Fibroblast of skin of left biceps (primary cell): ENCODE measurements at places on chromosomes 16 and 17.

- DNase-seq = no peak
These were observed 117.6 kb upstream of the HAS3 start for GRCh38 chr16:68987734-68988457.

GRCh38 chr16:86601356-86601755 is 23.0 kb downstream of the FOXL1 start:
- DNase-seq = no peak

DNA sequence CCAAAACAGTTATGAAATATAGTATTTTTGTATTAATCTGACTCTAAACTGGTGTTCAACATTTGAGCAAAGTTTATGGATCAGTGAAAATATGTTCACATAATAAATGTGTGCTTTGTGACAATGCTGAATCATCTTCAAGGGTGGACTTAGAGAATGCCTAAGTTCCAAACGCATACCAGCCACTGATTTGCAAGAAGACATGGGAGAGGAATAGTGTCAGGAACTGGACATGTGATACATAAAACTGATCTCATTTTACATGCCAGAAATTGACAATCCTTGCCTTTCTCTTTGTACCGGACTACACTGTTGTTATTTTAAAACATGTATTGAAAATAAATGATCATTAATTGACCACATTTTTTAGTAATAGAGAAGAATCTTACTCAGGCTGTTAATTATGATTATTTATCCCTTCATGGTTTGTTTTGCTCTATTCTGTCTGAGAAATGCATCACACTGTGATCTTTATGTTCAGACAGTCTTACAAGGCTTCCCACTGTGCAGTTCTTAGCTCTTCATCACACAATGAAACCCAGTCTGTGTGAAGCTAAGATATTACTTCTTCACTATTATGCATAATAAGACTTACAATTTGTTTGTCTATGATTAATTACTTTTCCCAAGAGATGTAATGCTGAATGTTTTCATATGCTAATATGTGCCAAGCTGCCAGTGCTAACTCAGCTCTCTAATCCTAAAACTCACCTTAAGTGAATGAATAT is 1180.6 kb upstream of the CDH8 start:
- no peak for DNase-seq

- DNase-seq = no peak
These were observed 13.5 kb downstream of the SPECC1 start for GRCh38 chr17:20022701-20023100.

GRCh38 chr17:3907483-3908216 is 8.6 kb downstream of the P2RX1 start:
- DNase-seq = no peak

DNA sequence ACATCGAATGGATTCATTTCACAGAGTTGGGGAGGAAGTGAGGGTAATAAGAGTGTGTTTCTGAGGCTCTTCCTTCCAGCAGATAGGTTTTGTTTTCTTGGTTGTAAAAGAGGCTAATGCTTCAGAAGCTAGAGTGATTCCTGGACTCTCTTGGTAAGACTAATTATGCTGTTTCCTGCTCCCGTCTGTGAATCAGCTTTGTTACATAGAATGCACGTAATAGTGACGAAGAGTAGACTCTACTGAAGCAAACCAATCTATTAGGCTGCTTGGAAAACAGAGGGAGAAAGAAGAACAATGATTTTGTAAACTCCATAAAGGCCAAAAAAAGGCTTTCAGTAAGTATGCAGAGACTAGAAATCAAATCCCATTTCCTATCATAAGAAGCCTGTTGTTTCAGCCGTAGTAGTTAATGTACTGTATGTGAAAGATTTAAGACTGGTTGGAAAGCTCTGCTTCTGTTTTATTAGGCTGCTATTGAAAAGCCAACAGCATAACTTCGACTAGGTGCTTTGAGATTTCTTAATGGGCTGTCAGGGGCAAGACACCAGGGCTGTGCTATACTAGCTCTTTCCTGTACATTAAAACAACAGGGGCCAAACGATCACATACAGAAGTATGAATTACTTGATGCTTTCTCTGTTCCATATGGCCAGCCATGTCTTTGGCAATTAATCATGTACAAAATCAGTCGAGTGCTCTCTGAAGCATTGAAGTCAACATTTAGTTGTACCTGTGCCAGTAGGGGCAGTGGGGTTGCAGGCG is 219.0 kb downstream of the FTO start:
- DNase-seq = no peak

GRCh38 chr17:3739422-3740124 is 15.9 kb downstream of the HASPIN start:
- no peak for DNase-seq

DNA sequence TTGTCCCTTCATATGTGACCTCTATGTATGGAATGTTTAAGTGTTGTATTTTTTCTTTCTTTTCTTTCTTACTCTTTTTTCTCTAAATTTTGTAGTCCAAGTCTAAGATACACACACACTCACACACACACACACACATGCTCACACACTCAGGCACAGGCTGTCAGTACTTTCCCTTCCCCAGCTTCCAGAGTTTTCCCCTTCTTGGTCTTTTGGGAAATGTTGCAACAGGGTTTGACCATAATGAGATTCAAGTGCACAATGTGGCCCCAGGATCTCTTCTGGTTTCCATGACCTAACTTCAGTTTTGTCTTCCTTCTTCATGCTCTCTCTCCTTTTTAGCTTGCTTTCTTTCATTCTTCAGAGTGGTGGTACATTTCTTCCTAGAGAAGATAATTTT is 289.8 kb upstream of the FOXF1 start:
- no peak for DNase-seq

- peak; percentile 82 for DNase-seq
These were observed 14.3 kb downstream of the CMTM3 start for GRCh38 chr16:66618588-66619375.

GRCh38 chr17:66939461-66940114 is 24.9 kb upstream of the CACNG4 start:
- no peak for DNase-seq

GRCh38 chr17:48814504-48814903 is 2.5 kb downstream of the TTLL6 start:
- DNase-seq = no peak

DNA sequence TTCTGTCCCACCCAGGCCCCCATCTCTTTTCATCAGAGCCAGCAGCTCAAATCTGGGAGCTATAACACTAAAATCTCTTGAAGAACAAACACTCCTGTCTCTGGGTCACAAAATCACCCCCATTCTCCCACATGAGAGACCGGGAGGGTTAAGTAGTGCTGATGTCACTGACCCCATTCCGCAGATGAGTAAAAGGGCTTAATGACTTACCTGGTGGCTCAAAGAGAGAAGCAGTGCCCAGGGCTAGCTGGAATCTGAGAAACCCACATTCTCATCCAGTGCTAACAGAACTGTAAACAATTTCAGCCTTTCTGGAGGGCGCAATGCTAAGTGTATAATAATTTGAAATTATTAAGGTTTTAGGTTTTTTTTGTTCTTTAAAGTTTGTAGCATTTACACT is 26.3 kb upstream of the LHX1 start:
- DNase-seq = no peak

DNA sequence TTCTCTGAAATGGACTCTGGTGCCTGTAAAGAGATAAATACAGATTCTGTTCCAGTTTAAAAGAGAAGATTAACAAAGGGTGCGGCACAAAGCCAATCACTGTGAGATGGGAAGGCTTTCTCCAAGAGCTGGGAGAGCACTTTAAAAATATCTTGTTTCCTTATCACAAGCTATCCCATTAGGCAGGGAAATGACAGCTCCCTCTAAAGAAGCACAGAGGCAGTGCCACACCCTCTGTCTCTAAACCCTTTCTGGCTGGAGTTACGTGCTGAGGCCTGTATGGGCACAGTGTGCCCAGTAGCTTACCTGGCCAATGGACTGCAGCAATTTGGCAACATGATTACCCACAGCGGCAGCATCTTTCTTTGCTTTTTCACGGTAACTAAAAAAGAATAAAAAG is 9.0 kb upstream of the TERB1 start:
- DNase-seq = no peak

DNA sequence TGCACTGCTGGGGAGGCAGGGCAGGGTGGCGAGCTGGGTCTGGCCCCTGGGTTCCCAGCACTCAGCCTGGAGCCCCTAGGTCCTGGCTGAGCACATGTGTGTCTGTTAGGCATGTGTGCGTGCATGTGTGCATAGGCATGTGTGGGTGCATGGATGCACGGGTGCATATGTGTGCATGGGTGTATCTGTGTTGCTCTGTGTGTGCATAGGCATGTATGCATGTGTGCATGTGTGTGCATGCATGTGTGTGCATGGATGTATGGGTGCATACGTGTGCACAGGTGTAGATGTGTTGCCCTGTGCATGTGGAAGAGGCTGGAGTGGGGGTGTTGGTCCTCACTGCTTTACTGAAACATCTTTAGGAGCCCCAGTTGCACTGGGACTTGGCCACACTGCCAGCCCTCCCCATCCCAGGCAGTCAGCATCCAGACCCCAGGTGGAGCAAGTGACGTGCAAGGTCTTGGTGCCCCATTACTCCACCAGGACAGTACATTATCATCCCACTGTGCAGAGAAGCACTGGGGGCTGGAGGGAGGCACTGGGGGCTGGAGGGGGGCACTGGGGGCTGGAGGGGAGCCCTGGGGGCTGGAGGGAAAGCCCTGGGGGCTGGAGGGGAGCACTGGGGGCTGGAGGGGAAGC is 10.4 kb upstream of the DPEP1 start:
- no peak for DNase-seq

- DNase-seq = no peak
These were observed at the start of the genes CXCL16 and ZMYND15 for GRCh38 chr17:4739122-4740024. CXCL16 (minus strand) TSS chr17:4739928; CDS start chr17:4739339, 589 bp downstream. ZMYND15 (plus strand) TSS chr17:4739833; CDS start chr17:4740549, 716 bp downstream.

- DNase-seq = no peak
These were observed 24.0 kb downstream of the PRKCB start for GRCh38 chr16:23859713-23860269.

- no peak for DNase-seq
These were observed 8.7 kb downstream of the SLC12A4 start for GRCh38 chr16:67959536-67960329.

DNA sequence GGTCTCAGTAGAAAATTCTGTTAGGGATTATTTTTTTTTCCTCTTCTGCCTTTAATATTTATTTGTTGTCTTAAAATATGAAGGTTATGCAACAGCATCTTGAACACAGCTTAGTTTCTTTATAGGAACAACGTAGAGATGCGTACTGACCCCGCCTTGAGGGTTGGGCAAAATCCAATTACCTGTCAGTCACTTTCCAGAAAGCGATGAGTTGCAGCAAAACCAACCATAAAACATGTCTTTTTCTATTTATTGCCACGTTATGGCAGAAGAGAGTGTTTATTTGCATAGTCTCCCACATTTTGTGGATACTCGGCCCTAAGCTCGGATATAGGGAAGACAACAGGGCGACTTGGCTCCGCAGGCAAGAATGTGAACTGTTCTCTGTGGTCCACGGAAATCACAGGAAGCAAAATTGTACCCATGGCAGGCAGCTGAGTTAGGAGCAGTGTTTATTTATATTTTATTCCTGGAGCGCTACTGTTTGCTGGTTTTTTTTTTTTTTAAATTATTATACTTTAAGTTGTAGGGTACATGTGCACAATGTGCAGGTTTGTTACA is 44.3 kb upstream of the CACNG5 start:
- no peak for DNase-seq

DNA sequence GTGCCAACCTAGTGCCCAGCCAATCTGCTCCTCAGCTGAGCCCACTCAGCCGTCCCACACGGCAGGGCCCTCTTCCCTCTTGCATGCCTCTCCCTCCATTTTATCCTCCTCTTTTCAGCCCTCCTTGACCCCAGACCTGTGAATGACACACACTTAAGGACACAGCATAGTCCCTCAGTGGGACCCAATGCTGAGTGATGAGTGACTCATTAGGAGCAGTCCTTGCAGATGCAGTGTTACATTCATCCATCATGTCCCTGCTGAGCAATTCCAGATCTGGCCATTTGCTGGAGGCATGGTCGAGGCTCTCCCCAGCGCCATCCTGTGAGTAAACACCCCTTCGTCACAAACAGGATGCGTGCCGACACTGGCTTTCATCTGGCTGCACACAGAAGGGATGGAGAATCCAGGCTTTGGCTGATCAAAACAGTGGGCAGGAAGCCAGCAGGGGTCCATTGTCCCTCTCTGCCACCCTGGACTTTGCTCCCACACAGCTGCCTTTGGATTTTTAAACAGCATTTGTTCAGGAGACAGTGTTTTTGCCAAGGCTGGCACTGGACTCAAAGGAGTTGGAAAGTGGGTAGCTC is 122.6 kb downstream of the AXIN2 start:
- no peak for DNase-seq

GRCh38 chr16:6124136-6124535 is 1026.5 kb upstream of the EEF2KMT start:
- no peak for DNase-seq
